ENCODE measurements at places on chromosomes 1 and 21.

- no peak for DNase-seq
Observed at GRCh38 chr1:161913482-161914140, 110.1 kb downstream of the OLFML2B start.

- DNase-seq, result peak; percentile 68
Observed at GRCh38 chr1:93448292-93448982, 519 bp downstream of the FNBP1L start.

GRCh38 chr1:80170811-80171485 is 1164.4 kb upstream of the ADGRL4 start:
- DNase-seq, result peak; percentile 45

DNA sequence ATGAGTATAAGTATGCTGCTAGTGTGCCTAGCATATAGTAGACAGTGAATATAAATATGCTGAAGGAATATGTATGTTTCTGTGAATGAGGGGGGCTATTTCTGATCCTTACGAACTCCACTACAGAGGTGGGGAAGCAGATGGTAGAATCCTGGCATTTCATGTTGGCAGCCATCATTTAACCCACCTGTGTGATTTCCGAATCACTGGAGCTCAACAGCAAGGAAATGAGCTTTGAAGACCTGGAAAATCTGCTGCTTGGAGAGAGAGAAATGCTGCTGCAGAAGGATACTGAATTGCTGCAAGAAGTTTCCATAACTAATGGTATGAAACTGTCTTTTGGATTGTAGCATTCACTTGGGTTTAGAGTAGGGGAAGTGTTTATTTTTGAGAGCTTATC is 83.5 kb downstream of the RABGAP1L start:
- DNase-seq, result no peak

- DNase-seq, result no peak
Observed at GRCh38 chr1:198934426-198934825, 295.6 kb downstream of the PTPRC start.

- DNase-seq, result no peak
Observed at GRCh38 chr1:154500533-154500932, 1.5 kb upstream of the TDRD10 start.

DNA sequence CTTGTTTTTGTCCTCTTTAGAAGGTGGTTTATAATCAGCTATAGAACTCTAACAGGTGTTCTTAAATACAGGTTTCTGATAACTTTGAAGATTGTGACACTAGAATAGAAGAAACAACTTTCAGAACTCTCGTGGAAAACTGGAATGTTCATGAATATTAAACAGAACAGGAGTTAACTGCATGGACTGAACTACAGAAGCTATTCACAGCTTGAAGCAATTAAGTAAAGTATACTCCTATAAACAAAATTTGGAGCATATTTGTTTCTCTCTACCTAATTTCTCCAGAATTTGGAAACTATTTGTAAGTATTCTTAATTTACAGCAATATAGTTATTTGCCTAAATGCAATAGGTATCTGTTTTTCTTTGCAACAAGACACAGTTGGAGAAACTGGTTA is 824.8 kb downstream of the ADGRL2 start:
- no peak for DNase-seq

DNA sequence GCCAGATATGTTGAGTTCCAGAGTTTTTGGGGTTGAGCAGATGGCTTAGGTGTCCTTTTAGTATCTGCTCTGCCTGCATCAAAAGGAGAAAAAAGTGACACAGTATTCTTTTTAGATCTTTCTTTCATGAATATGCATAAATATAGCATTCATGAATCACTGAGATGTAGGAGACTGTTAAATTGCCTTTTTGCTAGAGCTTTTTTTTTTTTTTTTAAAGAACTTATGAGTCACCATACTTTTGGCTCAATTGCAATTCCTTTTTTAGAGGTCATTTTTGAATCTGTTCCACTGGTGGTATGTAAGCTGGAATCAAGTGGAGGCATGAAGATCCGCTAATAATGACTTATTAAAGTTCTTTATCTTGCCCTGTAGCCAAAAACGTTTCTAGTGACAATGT is 480.9 kb upstream of the ZRANB2 start:
- DNase-seq, result no peak

DNA sequence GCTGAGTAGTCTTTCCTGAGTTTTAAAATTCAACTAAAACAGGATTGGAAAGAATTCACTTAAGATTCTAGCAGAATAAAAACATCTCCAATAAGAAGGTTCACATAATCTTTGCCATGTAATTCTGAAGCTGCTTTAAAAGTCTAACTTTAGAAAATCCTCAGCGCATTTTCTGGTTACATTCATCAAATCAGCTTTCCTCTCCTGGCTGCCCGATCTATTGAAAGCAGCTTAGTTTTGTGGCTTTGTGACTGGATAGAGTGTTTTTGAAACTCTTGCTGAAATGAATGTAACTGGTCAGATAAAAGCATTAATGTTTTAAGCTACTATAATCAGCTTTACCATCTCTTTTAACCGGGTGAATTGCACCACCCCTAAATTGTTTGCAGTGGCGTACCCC is 66.8 kb downstream of the DOP1B start:
- no peak for DNase-seq

- peak; percentile 91 for DNase-seq
Observed at GRCh38 chr1:50422946-50423669, at the start of gene DMRTA2. Gene DMRTA2 (minus strand): TSS chr1:50423443. CDS start chr1:50421536, 1,907 bp downstream.

- DNase-seq, result no peak
Observed at GRCh38 chr1:162996261-162996660, 72.9 kb upstream of the RGS4 start.

DNA sequence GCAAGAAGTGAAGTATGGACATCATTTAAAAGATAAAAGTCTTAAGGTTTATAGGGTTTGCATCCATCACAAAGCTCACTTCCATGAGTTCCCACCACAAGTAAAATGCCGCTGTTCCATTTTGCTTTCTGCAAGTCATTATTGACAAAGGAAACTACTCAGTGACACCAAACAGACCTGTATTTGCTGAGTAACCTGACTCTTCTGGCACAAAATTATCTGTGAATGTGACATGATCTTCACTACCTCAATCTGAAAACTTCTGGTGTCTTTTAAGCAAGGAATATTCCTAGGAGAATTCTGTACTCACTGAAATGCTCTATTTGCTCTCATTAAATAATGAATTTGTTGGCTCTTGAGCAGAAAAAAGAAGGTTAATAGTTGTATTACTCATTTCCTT is 1077.4 kb upstream of the ADGRL4 start:
- no peak for DNase-seq

DNA sequence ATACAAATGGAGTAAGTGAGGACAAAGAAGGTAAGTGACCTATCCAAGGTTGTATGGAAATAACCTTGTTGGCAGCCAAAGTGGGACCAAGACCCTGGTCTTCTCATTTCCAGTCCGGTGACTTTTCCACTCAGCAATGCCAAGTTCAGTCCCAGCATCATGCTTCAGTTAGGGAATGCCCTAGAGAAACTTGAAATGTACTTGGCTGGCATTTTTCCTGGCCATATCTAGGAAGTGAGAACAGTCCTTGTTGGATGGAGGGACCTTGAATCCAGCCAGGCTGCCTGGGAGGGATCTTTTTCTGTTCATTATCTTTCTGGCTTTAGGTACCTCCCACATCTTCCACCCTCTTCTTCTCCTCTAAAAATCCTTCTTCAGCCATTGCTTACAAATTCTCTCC is 76.8 kb upstream of the UBE2U start:
- DNase-seq, result no peak

GRCh38 chr1:91440847-91441246 is 36.2 kb upstream of the HFM1 start:
- no peak for DNase-seq

- no peak for DNase-seq
Observed at GRCh38 chr1:31712068-31712467, 8.3 kb upstream of the COL16A1 start.

DNA sequence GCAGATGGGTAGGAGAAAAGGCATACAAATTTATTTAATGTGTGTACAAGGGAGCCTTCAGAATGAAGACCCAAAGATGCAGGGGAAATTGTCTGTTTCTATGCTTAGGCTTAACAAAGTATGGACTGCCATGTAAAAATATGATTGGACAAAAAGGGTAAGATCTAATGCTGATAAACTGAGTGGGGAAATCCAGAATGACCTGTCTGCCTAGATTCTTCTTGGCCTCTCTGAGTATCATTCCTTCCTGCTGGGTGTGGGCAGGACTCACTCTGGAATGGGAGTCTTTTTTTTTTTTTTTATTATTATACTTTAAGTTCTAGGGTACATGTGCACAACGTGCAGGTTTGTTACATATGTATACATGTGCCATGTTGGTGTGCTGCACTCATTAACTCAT is 61.0 kb downstream of the IGSF5 start:
- DNase-seq, result no peak

DNA sequence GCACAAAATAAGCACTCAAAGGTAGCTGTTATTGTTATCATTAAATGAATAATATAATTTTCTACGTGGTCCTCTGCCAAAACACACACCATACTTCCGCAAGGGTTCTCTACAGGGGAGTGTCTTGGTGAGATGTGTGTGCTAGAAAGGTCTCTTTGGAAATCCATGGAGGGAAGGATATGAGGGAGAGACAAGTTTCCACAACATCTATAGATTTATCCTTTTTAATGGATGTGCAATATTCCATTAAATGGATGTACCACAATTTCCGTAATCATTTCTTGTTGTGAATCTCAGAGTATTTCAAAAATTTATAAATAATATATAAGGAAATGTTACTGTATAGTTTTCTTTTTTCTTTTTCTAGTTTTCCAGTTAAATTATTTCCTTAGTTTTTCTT is 2.6 kb upstream of the TNFRSF8 start:
- no peak for DNase-seq

- DNase-seq, result no peak
Observed at GRCh38 chr1:55803429-55803828, 588.3 kb upstream of the USP24 start.

DNA sequence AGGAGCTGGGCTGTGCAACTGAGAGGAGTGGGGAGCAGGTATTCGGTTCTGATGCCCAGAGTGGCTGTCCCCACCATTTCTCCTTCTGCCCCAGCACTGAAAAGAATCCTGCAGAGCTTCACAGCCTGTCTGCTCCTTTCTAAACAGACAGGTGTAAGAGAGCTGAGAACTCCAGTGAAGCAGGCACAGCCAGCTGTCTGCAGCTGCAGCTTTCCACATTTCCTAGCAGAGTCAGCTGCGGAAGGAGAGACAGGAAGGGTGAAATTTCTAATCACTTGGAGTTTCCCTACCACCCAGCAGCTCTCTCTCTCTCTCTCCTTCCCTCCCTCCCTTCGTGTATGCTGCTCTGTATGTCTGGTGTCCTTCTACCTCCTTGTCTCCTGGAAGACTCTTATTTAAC is 40.5 kb upstream of the GJB5 start:
- no peak for DNase-seq

DNA sequence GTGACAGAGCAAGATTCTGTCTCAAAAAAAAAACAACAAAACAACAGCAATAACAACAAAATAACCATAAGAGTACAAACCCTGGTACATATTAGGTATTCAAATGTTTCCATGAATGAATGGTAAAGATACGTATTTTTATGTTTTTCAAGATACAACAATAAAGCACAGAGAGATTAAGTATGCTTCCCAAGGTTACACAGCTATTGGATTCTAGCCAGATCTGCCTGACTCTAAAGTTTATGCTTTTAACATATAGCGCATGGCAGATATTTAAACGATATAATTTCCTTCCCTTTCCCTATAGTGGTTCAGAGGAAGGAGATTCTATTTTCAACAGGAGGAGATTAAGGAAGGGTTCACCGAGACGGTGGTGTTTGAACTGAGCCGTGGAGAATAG is 25.5 kb downstream of the RNU5D-1 start:
- DNase-seq, result no peak

- no peak for DNase-seq
Observed at GRCh38 chr1:238964631-238965030, 421.7 kb upstream of the CHRM3 start.

- DNase-seq, result no peak
Observed at GRCh38 chr1:15676010-15676409, 8.1 kb upstream of the PLEKHM2 start.

GRCh38 chr1:54347955-54348699 is 58.1 kb downstream of the SSBP3 start:
- peak; percentile 24 for DNase-seq

GRCh38 chr1:97630948-97631347 is 289.9 kb downstream of the DPYD start:
- DNase-seq, result peak; percentile 88

GRCh38 chr1:36771660-36772284 is 262.5 kb downstream of the GRIK3 start:
- peak; percentile 52 for DNase-seq

GRCh38 chr1:241440904-241441303 is 78.7 kb downstream of the FH start:
- no peak for DNase-seq

DNA sequence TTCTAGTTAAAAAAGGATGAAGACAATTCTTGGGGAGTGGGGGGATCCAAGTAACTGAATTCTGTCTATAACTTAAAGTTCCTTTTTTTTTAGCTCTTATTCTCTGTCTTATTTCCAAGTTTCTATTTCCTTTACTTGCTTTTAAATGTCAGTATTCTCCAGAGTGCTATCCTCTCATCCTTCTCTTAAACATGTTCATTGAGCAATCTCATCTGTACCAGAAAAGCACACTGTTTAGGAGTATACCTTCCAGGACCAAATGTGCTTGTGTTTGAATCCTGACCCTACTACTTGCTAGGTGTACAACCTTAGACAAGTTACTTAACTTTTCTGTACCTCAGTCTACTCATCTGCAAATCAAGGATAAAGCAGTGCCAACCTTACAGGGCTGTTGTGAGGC is 50.1 kb downstream of the AKT3 start:
- DNase-seq, result no peak

DNA sequence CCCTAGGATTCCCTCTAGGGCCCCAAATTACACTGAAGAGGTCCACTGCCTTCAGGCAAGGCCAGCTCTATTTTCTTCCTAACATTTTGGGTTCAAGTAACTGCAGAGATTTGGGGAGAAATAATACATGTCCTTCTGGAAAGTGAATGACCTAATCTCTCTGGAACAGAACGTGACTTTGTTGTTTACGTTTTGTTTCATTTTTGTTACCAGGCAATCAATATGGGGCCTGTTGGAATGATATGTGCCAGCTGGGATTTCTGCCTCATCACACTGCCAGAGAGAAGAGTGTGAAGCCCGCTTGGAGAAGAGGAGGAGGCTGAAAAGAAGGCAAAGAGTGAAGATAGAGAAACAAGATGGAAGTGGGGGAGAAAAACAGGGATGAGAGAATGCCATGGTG is 116.7 kb downstream of the FASLG start:
- DNase-seq, result no peak

DNA sequence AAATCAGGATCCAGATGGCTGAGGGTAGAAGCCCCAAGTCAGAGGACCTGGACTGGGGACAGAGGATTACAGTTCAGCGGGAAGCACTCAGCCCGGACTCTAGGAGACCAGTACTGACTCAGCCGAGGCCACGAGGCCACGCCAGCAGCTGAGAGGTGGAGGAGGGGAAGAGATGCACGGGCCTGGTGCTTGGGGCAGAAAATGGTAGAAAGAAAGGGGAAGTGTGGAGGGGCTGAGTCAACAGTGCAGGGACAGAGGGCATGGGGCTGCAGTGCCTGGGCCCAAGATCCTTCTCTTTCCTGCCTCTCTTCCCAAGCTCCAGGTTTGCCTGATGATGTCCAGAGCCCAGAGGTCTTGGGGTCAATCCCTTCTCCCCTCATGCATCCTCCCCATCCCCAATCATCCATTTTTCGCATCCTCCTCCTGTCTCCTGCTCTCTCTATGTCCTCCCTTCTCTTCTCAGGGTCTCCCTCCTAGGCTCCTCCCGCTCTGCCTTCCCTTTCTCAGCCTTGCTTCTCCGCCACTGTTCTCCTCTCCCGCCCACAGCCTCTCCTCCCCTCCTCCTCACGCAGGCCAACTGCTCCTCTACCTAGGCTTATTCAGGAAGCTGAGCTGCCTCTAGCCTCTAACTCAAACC is 7.7 kb downstream of the ARHGEF2 start:
- DNase-seq, result no peak

- peak; percentile 15 for DNase-seq
Observed at GRCh38 chr1:82044111-82044510, 243.4 kb downstream of the ADGRL2 start.
